ENCODE measurements at places on chromosomes 4 and X.

DNA sequence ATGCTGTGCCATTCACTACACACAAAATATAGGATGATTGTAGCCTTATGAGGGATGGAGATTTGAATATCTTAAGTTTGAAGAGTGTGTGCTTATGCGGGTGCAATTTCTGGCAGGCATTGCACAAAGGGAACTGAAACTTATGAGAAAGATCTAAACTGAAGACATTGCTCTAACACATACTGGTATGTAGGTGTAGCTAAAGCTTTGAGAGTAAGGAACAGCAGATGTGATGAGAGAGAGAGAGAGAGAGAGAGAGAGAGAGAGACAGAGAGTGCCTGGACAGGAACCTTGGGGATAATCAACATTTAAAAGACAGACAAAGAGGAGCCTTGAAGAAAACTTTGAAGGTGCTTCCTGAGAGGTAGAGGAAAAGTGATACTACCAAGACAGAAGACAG is 379.7 kb downstream of the SPRY1 start:
- DNase-seq = peak; percentile 4

DNA sequence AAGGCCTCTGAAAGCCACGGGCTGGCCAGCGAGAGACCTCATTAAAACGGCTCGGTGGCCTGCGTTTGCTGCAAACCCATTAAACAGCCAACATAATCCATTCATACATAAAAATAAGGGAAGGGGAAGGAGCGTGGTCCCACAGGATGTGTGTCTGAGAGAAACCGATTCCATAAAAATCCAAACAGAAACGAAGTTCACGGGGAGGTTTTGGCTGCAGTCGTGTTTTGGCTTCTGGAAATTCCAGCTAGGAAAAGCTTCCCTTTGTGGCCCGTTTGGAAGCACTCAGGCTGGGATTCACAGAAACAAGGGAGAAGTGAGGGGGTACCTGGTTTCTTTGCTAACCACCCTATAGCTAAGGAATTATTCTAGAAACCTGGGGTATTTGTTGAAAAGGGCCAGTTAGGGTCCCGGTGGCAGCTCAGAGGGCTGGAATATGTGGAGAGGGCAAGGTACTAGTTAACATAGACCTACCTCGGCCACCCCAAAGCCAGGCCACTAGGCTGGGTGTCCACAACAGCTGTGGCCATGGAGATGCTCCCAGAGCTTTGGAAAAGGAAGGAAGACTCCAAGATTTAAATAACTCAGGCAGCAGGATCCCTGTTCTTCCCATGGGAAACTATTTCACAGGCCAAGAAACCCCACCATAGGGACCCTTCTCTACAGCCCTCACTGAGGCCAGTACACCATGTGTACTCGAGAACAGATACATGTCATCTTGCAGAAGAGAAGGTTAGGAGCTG is 166.8 kb downstream of the BCOR start:
- DNase-seq = no peak

DNA sequence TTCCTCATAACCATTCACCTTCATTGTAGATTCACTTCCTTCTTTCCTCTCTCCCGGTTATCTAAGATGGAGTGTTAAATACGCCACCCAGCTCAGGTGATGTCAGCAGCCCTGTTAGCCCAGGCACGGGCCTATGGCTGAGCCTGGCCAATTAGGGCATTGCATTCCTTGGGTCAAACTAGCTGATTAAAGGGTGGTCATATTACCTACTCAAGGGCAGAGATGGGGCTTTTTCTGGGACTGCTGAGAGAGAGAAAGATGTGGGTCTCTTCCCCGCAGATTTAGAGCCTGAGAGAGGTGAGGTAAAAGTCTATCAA is 39.9 kb upstream of the AFAP1 start:
- no peak for DNase-seq

DNA sequence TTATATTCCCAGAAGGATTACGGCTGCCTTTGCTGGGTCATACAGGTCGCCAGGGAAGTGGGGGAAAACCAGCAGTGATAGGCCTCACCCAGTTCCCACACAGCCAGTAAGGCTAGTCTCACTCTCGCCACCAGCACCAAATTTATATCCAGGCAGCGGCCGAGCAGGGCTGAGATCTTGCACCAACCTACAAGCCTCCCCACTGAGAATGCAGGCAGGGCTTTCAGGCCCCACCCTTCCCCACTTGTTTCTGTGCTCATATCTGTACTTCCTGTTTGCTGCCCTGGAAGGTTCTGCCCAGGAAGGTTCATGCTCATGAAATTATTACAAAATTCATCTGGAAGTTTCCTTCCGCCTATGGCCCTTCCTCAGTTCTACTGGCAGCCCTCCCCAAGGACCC is 179.7 kb downstream of the STIM2 start:
- DNase-seq = no peak

DNA sequence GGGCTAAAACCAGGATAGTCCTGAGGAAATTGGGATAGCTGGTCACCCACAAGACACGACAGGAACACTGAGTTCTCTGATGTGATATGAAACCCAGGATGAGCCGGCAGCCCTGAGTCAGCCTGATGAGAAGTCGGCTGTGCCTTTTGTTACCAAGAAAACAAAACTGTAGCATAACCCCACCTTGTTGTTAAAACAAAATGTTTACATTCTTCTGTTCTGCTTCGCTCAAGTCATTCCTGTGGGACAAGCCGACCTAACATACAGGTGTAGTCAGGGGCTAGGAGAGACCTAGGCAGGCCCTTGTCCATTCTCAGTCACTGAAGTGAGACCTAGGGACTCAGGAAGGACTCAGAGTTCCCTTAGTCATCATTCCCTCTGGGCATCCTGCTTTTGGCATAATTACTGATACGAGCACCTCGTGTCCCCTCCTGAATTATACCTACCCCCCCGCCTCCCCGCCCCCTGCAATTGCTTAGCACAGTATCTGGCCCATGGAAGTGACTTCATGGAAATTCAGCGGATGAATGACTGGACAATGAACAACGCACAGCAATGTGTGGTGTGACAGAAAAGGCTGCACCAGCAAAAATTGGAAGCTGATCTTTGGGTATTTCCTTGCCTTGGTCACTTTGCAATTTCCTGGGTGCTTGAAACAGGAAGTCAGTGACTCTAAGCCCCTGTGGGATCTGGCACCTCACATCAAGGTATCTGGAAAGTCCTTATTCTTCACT is 31.9 kb upstream of the TLR2 start:
- no peak for DNase-seq

Measured in GM19239 (cell line).